ENCODE measurements at places on chromosomes 16 and 17.

- DNase-seq = no peak
These were observed 176.6 kb upstream of the SDK2 start for GRCh38 chr17:73820686-73821448.

- no peak for DNase-seq
These were observed 189.7 kb downstream of the CHD9NB start for GRCh38 chr16:52863000-52863399.

DNA sequence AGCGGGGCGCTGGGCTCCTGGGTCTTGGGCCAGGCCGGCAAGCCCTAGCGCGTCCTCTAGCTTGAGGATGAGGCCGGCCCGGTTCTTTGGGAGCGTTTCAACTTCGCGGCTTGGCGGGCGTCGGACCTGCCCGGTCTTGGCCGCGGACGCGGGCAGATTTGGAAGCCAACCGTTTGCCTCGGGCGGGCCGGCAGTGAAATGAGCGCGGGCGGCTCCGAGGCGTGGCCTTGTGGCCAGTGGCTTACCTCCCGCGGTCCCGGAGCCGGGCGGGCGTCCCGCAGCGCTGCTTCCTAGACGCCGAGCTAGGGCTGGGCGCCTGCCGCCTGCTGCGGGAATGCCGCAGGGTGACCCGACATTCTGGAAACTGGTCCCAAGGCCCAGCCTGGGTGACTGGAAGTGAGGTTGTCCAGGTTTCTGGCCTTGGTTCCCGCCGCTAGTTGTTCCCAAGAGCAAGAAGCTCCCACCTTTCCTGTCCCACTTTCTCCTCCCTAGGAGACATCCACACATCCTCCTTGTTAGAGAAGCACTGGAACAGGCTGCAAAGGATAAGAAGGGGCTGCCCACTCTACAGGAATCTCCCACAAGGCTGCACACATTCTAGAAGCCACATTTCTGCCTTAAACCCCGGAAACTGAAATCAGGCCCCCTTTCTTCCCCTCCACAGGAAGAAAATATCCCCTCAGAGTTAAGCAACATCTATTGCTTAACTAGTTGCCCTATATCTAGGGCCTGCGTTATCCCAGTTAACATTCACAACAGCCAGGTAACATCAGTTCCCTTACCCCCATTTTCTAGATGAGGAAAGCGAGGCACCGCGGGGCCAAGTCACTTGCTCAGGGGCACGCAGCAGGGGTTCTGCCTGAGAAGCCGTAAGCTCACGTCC, 4.5 kb upstream of the CBX8 start:
- no peak for DNase-seq

DNA sequence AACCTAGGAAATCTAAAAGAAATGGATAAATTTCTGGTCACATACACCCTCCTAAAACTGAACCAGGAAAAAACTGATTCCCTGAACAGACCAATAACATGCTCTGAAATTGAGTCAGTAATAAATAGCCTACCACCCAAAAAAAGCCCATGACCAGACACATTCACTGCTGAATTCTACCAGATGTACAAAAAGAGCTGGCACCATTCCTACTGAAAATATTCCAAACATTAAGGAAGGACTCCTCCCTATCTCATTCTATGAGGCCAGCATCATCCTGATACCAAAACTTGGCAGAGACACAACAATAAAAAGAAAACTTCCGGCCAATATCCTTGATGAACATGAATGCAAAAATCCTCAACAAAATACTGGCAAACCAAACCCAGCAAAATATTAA, 52.9 kb downstream of the TTC19 start:
- no peak for DNase-seq

DNA sequence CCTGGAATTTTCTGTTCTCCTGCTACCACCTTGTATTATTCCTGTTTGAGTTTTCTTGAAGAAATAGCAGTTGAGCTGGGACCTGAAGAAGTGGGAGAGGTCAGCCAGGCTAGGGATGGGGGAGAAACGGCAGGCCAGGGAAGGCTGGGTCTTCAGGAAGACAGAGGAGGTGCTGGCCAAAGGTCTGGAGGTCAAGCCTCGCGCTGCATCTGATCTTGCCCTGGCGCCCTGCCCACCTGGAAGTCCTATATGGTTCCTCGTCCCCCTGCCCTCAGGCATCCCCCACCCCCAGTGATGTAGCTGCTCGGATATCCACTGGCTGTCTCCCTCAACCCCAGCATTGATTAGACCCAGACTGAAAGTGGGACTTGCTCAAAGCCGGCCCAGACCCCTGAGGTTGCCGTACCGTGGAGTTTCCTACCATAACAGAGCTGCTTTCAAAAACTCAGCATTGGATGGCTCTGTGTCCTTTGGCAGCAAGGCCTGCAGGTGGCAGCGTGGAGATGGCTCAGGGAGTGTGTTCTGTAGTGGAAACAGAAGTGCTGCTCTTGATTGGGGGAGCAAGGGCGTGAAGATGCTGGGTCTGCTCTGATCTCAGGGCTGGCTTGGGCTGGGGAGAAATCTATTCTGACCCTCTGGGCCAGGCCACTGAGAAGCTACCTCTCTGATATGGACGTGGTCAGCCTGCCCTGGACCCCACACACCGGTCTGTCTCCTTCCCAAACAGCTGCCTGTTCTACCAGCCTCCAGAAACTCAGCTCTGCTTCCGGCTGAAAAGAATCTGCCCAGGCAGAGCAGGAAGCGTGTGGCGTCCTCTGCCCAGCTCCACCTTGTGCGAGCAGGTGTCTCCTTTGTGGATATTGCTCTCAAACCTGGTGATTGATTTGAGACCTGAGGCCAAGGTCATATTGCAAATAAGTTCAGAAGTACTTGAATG, 107.0 kb upstream of the CACNG5 start:
- peak; percentile 30 for DNase-seq

DNA sequence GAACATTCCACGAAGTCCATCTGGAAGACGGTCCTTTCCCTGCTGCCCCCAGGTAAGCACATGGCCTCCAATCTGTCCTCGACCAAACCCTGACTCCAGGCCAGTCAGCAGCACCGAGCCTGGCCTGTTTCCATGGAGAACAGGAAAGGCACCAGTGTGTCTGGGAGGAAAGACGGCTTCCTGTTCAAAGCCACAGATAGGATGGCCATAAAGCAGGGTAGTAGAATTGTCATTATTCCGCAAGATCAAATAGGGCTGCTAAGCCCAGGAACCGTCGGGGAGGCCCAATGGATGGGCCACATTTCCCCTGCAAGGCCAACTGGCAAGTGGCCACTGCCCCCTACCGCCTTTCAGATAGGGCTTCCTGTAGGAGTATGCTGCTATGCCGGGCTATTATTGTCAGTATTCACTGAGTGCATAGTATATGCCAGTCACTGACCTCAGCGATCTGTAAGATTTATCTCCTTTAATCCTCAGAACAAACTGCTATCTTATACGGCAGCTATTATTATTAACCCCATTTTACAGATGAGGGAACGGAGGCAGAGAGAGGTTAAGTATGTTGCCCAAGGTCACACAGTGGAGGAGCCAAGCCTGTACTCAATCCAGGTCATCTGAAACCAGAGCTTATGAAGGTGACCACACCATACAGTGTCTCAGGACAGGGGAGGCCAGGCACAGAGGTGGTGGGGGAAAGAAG, 23.0 kb upstream of the PLCG2 start:
- no peak for DNase-seq

DNA sequence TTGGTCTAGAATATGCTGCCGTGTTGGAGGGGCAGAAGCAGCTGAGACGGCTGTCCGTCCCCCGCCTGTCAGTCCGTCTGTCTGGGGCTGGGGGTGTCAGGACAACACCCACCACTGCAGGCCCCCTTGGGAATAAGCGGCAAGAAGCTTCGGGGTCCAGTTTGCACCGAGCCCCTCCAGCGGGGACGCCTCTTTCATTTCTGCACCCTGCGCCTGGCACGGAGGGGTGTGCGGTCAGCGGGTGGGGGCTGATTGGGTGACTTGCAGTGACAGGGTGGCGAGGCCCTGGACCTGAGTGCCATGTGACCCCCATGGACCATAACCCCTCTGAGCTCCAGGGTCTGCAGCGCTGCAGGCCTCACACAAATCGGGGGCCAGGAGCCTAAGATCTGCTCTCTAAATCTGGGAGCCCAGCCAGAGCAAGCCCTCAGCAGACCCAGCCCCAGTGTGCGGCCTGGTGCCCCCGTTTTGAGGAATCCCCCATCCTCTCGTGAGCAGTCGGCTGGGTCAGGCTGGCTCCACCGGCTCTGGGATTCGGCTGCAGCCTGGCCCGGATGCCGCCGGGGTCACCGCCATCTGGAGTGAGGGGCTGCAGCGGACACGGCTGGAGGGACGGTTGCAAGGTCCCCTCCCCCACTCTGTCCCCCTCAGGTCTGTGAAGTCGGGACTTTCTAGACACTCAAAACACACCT, 8.3 kb downstream of the CBFA2T3 start:
- DNase-seq = no peak

- DNase-seq = no peak
These were observed 16.4 kb downstream of the DRC3 start for GRCh38 chr17:17989081-17989480.

- no peak for DNase-seq
These were observed 45.8 kb upstream of the ETV4 start for GRCh38 chr17:43591779-43592562.

DNA sequence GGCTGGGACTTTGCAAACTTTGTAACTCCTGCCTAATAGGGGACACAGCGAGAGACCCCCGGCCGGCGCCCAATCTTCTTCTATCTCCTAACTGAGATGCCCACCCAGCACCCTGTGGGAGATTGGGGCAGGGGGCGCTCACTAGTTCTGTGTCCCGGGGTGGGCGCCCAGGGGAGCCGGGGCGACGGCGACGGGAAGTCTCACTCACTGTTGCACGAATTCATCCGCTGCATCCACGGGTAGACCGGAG, 3.9 kb upstream of the HOXB5 start:
- DNase-seq = no peak

GRCh38 chr16:12354296-12354833, 377.8 kb downstream of the SNX29 start:
- DNase-seq = no peak

DNA sequence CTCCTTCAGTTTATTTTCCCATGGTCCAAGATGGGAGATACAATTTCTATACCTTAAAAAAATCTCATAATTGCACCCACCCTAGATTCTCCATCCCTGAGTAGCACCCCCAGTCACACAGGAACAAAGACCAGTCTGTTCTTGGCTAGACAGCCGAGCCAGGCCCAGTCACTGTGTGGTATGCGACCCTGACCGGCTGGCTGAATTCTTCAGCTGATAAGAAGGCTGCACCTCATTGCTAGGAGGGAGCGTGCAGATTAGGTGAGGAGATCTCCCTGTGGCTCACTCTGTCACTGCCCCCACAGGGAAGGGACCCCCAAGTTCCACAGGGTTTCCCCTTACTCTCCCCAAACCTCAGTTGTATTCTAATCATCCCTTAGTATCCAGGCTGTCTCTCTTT, 138.7 kb downstream of the SALL1 start:
- no peak for DNase-seq

Data from stimulated activated CD4-positive, alpha-beta T cell treated with anti-CD3 and anti-CD28 coated beads, TNF-alpha, amount 100 ng/mL, for 24 hours (primary cell).